ENCODE measurements at places on chromosomes 12 and 14.

- no peak for DNase-seq
These were observed 1.7 kb downstream of the TNFRSF1A start for GRCh38 chr12:6340032-6340638.

GRCh38 chr12:76866726-76867125 is 12.1 kb downstream of the CSRP2 start:
- DNase-seq: no peak

DNA sequence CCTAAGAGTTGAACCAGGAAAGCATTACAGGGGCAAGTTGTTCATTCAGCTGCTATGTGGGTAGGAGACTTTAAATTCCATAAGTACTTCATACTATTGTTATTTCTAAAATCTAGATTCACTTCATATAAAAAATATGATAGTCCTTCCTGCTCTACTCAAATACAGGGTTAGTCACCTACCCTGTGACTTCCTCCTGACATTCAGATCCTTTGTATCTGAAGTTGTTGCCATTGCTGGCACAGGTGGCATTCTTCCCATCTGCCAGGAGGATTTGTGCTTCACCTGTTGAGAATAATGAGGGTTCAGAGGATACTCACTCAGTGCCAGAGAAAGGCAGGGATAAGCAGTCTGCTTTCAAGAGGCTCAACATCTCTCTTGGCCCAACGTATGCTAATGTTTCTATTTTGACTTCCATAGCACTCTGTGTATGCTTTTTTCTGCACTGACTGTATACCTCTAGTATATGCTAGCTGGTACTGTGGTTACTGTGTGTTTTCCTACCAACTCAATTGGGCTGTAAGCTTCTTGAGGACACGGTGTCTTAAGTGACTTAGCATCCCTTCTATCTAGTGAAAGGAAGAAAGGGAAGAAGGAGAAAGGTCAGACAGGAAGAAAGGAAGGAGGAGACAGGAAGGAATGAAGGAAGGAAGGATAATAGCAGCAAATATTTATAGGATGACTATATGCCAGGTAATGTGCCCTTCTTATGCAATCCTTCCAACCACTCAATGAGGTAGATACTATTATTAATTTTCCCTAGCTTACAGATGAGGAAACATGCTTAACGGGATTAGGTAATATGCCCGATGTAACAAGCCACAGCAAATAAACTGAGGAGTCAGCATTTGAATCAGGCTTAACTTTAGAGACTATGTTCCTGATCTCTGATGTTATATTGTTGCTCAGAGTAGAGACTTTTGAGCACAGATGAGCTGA is 38.5 kb upstream of the FGF6 start:
- DNase-seq: no peak

DNA sequence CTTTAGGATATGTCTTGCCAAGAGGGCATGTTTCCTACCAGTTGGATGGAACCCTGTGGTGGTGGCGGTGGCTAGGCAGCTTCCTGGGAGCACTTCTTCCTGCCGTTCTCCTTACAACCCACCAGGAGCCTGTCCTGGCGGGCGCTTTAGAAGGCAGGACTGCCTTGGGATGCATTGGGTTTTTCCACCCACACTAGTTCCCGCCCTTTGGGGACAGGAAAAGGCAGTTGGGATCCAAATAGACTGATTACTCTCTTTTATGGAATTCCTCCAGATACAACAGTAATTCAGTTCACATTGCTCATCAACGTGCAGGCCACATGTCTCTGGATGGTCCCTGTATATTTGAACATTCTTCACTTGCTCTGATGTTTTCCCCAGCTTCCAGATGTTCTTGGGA is 305.7 kb upstream of the SSTR1 start:
- peak; percentile 32 for DNase-seq

GRCh38 chr12:15013634-15014179 is 40.9 kb downstream of the PDE6H start:
- DNase-seq: no peak

- DNase-seq: no peak
These were observed 121.0 kb downstream of the NCOR2 start for GRCh38 chr12:124446364-124446763.

DNA sequence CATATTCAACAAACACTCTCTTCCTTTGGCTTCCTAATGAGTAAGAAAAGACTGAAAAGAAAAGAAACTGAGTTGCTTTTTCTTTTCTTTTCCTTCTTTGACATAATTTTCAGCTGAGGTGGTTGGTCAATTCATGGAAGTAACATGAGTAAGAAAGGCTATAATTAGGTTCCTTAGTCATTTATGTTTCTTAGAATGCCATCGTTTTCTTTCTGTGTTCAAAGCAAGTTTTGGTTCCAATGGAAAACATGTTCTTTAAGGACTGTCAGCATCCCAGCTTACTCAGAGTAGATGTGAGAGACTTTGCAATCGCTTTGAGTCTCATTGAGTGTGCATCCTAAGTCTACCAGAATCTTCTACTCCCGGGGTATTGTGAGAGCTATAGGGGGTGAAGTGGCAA is 882.4 kb downstream of the DIO2 start:
- DNase-seq: no peak

Data from tibial artery (tissue), 4 donors.